ENCODE measurements at places on chromosomes 11 and 22.
A peak's percentile ranks its signal among the peaks of the same experiment; 100 is the strongest.

- no peak for DNase-seq
These were observed 9.2 kb downstream of the TIGD3 start for GRCh38 chr11:65363770-65364169.

- no peak for DNase-seq
These were observed 25.5 kb upstream of the NNMT start for GRCh38 chr11:114270531-114271270.

GRCh38 chr11:72832301-72833082 is 18.3 kb downstream of the ATG16L2 start:
- no peak for DNase-seq

DNA sequence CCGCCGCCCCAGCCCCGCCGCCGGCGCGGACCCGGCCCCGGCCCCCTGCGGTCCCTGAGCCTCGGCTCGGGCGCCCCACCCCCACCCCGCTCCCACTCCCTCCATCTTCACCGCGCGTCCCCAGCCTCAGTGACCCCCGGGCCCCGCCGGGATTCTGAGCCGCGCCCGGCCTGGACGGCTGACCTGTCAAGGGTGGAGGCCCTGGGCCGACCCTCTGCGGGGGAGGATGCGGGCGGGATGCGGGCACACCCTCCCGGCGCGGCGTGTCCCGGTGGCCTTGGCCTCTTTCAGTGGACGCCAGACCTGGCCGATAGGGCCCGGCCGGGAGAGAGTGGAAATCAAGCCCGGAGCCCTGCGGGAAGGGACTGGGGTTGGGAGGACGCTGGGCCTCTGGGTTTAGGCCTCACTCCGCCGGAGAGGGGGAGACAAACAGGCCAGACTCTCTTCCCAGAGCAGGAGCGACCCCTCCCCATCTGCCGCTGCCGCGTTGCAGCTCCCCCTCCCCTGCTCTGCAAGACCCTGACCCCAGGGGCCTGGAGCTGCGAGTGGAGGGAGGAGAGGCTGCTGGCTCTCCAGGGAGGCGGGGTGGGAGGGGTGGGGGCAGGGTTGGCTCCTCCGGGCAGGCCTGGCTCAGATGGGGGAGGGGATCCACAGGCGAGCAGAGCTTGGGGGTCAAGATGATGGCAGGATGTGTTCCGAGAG is 525 bp downstream of the MAPK8IP2 start:
- peak; percentile 38 for DNase-seq

DNA sequence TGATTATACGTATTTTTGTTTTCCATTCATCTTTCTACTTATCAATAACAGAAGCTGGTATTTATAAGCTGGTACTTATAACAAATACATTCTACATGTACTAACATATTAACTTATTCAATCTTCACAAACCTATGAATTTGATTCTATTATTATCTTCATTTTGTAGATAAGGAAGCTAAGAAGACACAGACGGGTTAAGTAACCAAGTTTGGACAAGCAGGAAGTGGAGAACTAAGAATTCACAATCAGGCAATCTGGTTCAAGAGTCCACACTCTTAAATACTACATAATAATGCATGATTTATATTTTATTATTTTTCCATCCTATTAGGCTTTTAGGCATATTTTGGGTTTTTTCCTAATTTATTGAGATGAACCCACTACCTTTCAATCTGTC is 25.0 kb downstream of the FCHSD2 start:
- no peak for DNase-seq

GRCh38 chr11:1116104-1116503 is 41.4 kb downstream of the MUC2 start:
- no peak for DNase-seq

DNA sequence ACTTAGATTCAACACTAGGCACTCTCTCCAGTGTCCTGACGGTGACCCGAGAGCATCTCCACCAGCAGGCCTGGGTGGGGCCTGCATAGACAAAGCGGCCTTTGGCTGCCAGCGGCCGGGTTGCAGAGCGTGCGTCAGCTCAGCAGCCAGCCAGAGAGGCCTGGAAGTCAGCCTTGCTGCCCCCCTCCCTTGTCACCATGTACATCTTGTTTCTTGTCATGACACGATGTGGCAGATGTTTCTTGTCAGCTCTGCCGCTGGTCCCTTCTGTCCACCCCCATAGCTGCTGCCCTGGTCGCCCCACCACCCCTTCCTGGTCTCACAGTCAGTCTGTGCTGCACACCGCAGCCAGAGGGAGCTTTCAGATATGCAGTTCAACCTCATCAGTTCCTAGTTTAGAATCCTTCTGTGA is 33.1 kb upstream of the CBX7 start:
- DNase-seq, result no peak

Data from GM20000 (cell line).